ENCODE measurements at places on chromosomes 3 and 15.

GRCh38 chr15:71154607-71155200 lies 39.4 kb downstream of the THSD4 start:
- DNase-seq, result no peak

DNA sequence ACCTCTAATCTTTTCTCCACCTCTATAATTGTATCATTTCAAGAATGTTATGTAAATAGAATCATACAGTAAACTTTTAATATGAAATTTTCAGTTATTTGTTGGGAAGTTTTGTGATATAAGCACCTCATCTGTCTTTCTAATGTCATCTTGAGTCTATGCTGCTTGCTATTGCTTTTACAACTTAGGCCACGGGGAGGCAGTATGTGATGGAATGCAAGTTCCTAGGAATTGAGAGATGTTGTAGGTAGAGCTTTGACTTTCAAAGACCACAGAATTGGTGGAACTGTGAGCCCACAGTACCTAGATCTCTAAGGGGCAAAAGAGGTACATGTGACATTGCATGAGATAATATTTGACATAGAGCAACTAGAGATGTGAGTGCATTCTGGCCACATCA lies 328.3 kb downstream of the MFSD1 start:
- no peak for DNase-seq

DNA sequence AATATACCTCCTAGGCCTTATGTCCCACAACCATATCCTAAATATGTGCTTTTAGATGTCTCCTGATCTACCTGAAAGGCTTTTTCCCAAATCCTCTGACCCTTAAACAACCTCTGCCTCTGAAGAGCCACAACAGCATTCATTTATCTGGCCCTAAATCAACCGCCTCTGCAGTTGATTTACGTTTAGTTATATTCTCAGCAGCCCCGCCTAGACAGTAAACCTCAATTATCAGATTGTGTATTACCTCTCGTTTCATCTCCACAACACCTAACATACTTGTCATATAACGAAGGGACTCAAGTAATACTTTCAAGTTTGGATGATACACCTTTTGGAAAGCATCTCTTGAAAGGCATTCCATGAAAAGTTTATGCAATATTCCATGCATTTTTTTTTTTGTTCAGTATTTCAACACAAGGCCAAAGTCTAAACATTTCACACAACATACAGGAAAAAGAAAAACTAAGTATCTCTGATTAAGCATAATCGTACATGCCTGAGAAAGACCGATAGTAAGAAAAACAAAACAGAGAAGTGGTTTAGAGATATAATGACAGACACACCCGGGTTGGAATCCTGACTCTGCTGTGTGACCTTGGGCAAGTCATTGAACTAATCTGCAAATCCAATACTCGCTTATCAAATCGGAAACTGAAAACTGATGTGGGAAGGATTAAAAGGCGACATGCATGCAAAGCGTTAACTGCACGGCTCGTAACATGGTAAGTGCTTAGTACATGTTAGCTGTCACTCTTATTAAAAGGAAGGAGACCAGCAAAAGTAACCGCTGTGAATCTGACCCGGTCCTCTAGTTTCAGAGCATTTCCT lies 778 bp downstream of the CRBN start:
- no peak for DNase-seq

DNA sequence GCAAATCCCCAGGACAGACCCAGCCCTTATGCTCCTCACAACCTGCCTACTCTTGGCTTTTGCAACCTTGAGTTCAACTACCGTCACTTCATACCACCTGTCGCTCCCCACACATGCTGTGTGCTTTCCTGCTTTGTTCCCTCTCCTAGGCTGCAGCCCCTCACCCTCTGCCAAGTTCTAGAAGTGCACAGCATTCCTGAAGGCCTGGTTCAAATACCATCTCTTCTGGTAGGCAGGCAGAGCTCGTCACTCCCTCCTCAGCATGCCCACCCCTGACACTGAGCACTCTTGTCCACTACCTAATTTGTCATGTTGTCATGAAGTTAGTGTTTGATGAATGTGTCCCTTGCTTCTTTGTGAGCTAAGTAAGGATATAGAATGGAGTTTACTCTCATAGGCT lies 129.6 kb downstream of the SEMA6D start:
- no peak for DNase-seq

GRCh38 chr3:187738331-187739093 lies 6.8 kb downstream of the BCL6 start:
- DNase-seq, result peak; percentile 90

- peak; percentile 33 for DNase-seq
Observed at GRCh38 chr3:70064194-70064779, 64.8 kb downstream of the SAMMSON start.

DNA sequence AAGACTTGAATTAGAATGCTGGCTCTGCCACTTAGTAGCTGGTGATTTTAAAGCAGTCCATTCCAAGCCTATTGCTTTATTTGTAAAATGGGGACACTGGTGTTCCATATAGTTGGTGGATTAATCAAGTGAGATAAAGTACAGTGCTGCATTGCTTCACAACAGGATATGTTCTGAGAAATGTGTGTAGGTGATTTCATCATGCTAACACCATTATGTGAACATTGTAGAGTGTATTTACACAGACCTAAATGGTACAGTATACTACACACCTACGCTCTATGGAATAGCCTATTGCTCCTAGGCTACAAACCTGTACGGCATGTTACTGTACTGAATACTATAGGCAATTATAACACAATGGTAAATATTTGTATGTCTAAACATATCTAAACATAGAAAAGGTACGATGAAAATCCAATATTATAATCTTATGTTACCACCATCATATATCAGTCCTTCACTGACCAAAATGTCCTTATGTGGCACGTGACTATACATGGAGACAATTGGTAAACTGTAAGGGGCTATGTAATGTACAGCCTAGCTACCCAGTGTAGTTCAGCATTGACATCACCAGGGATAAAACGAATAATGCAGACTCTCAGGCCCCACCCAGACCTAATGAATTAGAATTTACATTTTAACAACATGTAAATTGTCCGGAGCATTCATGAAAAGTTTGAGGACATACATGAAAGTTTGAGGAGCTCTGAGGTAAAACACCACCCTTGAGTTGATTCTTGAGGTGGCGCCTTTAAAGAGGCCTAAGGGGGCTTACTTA lies 121.4 kb upstream of the BFSP2 start:
- no peak for DNase-seq

DNA sequence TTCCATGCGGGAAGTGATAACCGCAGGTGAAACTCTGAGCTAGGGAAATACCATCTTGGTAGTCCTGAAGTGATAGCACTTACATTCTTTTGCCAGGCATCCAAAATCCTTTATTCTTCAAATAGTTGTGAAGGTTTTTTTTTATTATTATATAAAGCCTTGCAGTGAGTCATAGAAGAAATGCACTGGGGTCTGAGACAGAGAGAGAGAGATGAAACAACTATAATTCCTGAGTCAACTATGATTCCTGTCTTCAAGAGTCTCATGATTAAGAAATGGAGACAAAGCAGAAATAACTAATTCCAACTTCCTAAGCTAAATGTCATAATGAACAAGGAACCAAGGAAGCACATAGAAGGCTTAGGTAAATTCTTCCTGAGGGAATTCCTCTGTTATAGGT lies 495.6 kb downstream of the LPP start:
- peak; percentile 72 for DNase-seq

GRCh38 chr15:70815604-70816003 lies 38.4 kb downstream of the LARP6 start:
- no peak for DNase-seq

- no peak for DNase-seq
Observed at GRCh38 chr15:62524848-62525247, 359.8 kb upstream of the C2CD4B start.

- no peak for DNase-seq
Observed at GRCh38 chr3:133296981-133297380, 102.9 kb upstream of the BFSP2 start.

- peak; percentile 9 for DNase-seq
Observed at GRCh38 chr3:50010959-50011358, 71.0 kb downstream of the RBM6 start.

- DNase-seq, result peak; percentile 44
Observed at GRCh38 chr3:108088697-108089096, 2.1 kb downstream of the CD47 start.

GRCh38 chr3:16865335-16865734 lies 19.4 kb upstream of the PLCL2 start:
- DNase-seq, result peak; percentile 65

DNA sequence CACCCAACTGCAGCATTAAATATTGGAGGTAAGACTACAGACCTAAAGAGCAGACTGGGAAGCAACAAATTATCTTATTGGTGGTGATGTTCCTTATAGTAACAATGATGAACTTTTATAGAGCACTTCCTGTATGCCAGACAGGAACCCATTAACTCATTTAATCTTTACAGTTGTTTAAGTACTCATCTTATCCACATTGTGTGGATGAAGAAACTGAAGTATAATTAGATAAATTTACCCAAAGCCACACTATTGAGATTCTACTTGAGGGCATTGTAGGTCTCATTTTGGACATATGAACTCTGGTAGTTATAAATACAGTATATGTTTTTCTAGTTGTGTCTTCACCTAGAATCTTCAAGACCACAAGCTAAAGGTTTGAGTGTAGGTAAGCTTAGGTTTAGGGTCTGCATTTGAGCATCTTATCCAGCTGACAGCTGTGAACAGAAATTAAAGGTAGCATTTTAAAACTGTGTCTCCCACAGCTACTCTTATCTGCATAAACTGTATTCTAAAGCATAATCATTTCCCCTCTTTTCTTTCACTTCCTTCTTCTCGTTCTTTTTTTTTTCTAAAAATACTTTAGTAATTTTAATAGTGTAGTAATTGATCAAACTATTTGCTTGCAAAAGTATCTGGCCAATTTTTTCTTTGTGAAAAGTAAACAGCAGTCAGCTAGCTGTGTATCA lies 138.2 kb downstream of the UBE2E2 start:
- DNase-seq, result no peak

- peak; percentile 28 for DNase-seq
Observed at GRCh38 chr3:56468184-56469106, at the start of gene ERC2. TSS of gene ERC2 (minus strand) at chr3:56468467.

GRCh38 chr15:66038387-66039116 lies 169.3 kb downstream of the RAB11A start:
- DNase-seq, result no peak

GRCh38 chr15:59290295-59291212 lies 82.1 kb downstream of the MYO1E start:
- DNase-seq, result no peak

- no peak for DNase-seq
Observed at GRCh38 chr3:3646934-3647333, 152.3 kb upstream of the LRRN1 start.

GRCh38 chr3:50503504-50504342 lies at the start of gene CACNA2D2:
TSS of gene CACNA2D2 (minus strand) at chr3:50503634. CDS start at chr3:50503423, 211 bp downstream.
- DNase-seq, result no peak

DNA sequence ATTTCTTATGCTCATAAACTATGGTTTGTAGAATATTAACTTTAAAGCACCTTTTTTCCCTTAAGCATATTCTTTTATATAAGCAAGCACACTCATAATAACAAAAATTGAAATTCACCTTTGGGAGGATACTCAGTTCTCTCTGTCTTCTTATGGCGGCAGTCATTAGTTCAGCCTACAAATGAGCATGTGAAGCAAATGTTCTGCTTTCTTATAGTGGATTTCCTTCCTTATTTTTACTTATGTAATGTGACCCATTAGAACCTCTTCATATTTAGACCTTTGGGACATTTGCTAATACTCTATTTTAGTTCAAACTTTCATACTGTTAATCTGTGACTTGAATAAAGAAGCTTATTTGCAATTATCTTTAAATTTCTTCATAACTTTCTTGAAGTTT lies at the start of gene P2RY13:
TSS of gene P2RY13 (minus strand) at position 187 of the 400 bp plus-strand sequence. CDS start at position 166, 21 bp downstream.
- DNase-seq, result no peak

GRCh38 chr3:143171141-143171980 lies 51.8 kb downstream of the CHST2 start:
- peak; percentile 59 for DNase-seq

DNA sequence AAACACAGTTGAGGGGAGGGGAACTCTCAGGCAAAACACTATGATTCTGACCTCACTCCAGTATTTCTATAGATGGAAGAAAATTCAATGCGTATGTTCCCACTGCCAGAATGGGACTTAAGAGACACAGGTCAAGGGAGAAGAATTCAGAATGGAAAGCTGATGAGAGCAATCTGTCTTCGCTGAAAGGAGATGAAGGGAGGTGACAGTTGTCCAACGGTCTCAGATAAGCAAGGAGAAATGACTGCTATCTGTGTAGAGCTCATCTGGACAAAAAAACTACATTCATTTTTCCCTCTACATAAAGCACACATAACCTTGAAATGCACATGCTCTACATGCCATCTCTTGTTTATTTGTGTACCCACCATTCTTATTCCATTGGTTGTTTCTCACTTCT lies 405.1 kb downstream of the LSAMP start:
- no peak for DNase-seq

DNA sequence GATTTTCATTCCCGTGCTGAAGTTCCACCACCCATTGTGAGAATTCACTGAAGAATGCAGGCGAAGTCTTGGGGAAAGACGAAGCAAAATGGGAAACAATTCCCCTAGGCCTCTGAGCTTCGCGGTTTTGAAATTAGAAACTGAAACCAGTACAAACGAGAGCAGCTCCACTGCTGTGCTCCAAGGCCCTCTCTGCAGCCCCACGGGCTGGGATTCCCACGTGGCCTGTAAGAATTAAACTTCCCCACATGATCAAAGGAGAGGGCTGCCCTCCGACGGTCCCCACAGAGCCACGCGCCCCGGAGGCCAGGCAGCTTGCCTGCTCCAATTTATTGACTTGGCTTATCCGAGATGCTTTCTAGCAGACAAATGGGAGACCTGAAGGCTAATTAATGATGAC lies 144.0 kb downstream of the GREM1 start:
- DNase-seq, result peak; percentile 88

DNA sequence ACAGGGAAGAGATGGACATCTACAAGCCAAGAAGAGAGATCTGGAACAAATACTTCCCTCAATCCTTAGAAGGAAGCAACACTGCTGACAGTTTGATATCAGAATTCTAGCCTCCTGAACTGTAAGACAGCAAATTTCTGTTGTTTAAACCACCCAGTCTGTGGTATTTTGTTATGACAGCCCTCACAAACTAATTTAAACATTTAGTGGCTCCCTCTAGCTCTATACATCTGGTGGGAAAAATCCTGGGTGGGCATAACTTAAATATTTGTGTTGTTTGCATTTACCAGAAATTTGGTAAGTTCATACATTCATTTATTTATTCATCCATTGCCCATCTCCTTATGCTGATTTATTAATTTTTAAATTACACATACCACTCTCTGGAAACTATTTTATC lies 62.5 kb upstream of the GSK3B start:
- DNase-seq, result peak; percentile 78

DNA sequence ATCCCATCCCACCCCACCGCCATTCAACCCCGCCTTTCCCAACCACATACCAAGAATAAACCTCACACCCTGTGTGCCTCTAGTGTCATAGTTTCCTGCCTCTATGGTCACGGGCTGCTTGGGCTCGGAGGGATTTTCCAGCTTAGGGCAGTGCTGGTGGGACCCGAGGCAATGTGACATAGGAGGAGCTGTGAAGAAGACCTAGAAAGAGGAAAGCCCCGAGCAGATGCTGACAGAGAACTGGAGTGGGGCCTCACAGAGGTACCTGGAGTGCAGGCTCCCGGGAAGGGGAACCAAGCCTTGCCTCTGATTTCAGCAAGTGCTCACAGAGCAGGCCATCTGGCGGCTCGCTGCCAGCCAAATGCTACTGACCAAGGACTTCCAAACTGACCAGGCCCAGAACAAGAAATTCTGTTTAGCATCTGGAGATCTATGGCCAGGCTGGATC lies 27.5 kb downstream of the BHLHE40 start:
- DNase-seq, result no peak

GRCh38 chr15:78788016-78788660 lies 23.1 kb downstream of the ADAMTS7 start:
- no peak for DNase-seq

All from fibroblast of skin of abdomen (primary cell).